ENCODE measurements at places on chromosomes 6 and 20.

GRCh38 chr6:137210903-137211302, 8.3 kb downstream of the IFNGR1 start:
- no peak for DNase-seq

DNA sequence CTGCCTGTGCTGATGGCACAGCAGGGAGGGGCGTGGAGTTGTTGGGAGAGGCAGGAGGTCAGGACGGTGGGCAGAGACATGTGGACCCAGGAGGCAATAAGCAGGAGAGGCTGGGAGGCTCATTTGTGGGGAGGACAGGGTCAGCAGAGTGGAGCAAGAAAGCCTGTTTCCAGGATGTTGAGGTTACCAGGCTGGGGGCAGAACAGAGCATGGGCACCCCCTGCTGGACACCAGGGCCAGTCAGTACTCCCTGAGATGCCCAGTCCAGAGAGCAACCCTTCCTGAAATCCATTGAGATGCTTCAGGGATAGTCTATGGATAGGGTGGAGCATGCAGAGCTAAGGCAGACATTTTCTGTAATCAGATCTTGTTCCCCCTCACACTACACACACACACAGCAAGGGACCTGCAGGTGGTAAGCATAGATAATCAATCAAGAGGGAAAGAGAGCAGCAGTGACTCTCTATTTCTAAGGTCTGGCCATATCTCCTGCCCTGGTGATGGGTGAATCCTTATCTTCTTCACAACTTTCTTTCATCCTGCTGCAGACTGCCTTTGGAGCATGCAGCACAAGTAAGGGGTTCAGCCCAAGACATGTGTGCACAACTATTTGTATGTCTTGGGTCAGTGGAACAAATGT, 41.7 kb downstream of the MOCS1 start:
- DNase-seq: peak; percentile 49

DNA sequence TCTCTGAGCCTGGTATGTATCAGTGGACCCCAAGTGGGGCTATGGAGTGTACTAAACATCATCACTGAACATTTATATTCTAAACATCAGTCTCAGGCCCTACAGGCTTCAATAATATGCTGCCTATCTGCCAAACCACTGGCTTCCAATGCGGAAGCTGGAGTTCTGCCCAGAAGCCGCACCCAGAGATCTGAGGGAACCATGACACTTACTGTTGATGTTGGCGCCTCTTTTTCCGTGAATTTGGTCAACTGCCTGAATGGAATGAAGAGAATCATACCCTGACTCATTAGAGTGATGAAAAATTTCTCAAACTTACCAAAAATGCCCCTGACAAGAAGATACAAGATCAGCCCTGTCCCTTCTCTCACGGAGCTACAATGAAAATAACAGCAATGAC, 66.2 kb downstream of the SLC22A23 start:
- DNase-seq: no peak

GRCh38 chr6:149397384-149397783, 2.7 kb upstream of the SUMO4 start:
- no peak for DNase-seq

GRCh38 chr6:142322504-142323198, 20.8 kb downstream of the ADGRG6 start:
- no peak for DNase-seq

Measured in common myeloid progenitor, CD34-positive (primary cell).